ENCODE measurements at places on chromosomes 2 and 18. TPM values are rescaled to one million over a fixed set of nuclear protein-coding genes. Genes with fewer than 3 reads are reported as not detected.
A peak's percentile ranks its signal among the peaks of the same experiment; 100 is the strongest.

- DNase-seq, result peak; percentile 74
Observed at GRCh38 chr2:145157741-145158591, 638.0 kb upstream of the ZEB2 start.

SPOPL gene
- total RNA-seq, result 38.8 TPM

FIGN gene
- total RNA-seq, result 27.8 TPM

TLX2 gene
- not detected for total RNA-seq

GRCh38 chr2:230814616-230815015 is 50.1 kb upstream of the ITM2C start:
- no peak for DNase-seq

GRCh38 chr2:19488009-19488691 is 129.7 kb upstream of the OSR1 start:
- no peak for DNase-seq

- peak; percentile 68 for DNase-seq
Observed at GRCh38 chr2:42141687-42142546, 27.2 kb upstream of the EML4 start.

CFAP65 gene
- not detected for total RNA-seq

DNA sequence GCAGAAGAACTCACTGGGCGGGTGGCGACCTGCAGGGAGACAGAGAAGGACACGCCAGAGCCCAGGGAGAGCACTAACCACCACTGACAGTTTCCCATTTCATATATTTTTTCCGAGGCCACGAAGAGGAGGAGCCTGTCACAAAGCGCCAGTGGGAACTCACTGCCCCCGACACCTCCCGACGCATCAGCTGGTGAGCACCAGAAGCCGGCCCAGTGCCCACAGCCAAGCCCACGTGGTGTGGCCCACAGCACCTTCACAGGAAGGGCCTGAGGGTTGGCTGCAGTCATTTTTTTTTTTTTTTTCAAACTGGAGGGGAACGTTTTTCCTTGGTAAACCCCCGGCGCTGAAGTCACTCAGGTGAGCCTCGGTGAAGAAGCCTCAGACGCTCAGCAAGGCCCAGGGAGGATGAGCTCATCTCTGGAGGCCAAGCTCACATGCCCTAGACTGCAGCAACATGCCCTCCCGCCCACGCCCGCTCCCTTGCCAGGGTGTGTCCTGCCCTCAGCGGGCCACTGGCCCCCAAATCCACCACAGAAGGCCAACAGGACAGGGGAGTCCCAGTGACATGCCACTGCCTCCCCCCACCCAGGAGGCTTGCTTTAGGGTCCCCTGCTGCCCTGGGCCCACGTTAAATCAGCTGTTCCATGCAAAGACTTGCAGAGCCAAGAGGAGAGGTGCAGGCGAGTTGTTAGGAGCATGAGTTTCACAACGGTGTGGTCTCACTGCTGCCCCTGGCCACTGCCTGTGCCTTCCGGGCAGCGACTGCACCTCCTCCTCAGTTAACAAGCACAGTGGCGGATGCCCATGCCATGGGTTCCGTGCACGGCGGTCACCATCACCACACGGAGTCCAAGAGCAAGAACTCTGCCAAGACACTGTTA is 68.1 kb downstream of the PARD6G start:
- DNase-seq, result peak; percentile 54

Data from aorta (tissue), 5 donors.